ENCODE measurements at places on chromosomes 2 and 18. TPM values are rescaled to one million over a fixed set of nuclear protein-coding genes. Genes with fewer than 3 reads are reported as not detected.

DNA sequence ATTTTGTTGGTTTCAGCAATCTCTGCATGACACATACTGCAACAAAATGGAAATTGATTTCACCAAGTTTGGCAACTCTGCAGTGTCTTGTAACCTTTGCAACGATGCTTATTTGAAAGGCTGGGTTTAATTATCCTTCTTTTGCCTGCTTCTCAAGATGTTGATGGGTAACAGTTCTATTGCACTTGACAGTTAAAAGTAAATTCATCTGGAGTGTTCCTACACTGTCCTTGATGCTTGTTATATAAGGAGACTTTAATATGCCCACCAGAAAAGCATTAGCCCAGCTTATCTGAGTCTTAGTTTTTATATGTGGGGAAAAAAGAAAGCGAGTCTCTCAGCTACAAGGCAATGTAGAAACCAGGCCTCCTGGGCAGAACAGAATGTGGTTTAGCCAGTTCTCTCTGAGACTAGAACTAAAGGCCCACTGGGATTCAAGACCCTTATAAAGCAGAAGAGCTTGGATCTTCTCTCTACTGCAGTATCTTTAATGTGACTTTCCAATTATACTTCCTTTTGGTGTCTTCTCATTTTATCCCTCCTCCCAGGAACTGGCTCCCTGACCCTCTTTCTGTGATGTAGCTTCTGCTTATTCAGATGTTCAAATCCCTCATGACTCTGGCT lies 106.8 kb upstream of the LYPD6 start:
- DNase-seq: no peak

AQP12B gene
- not detected for total RNA-seq

DNPEP gene
- total RNA-seq: 25.8 TPM

DNA sequence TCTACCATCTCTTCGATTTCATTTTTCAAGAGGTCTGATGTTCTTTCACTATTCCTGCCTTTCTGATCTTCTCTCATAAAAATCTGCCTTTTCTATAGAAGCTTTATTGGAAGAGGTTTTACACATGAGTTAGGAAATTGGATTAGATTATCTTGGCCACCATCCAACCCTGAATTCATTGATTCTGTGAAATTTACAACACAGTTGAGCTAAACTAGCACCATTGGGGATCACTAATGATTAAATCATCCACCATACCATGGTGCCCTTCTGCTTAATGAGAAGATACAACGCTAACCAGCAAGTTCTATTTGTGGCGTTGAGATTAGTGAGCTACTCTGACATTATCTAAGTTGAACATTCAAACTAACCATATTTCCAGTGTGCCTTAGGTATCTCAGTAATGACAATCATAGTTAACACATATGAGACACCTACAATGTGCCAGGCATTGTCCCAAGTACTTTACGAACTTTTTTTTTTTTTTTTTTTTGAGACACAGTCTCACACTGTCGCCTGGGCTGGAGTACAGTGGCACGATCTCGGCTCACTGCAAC lies 17.3 kb upstream of the LBH start:
- no peak for DNase-seq

PPP1R1C gene
- 5.4 TPM for total RNA-seq

GRCh38 chr2:48412443-48413250 lies 117.3 kb upstream of the STON1 start:
- no peak for DNase-seq

VWA3B gene
- total RNA-seq: not detected

CXCR2 gene
- total RNA-seq: 1.3 TPM

CTLA4 gene
- total RNA-seq: 0.17 TPM

DNA sequence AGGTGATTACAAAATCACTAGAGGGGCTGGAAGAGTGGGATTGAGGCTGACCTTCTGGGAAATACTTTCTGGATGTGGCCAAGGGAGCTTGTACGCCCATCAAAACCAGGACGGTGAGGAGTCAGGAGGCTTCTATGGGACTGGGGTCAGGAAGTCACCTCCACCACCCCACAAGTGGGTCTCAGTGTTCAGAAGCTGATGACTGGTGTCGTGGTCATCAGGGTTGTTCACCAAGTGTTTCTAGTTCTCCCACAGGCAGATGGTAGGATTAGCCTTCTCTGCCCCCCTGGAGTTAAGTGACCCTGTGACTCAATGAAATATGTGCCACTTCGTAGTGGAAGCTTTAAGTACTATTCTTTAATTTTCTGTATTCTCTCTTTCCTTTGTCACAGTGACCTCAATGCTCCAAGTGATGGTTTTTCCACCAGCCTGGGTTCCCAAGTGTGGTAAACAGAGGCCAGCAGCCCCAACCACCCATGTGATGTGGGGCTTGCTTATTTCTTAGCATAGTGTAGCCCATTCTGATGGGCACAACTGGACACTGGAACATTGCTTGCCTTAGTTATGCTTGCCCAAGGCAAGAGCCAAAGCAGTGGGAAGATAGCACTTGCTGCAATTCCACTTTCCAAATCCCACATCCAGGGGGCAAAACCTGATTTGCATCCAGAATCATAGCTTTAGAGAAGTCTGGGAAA lies 258.8 kb downstream of the CYP26B1 start:
- DNase-seq: no peak

CERKL gene
- not detected for total RNA-seq

DNA sequence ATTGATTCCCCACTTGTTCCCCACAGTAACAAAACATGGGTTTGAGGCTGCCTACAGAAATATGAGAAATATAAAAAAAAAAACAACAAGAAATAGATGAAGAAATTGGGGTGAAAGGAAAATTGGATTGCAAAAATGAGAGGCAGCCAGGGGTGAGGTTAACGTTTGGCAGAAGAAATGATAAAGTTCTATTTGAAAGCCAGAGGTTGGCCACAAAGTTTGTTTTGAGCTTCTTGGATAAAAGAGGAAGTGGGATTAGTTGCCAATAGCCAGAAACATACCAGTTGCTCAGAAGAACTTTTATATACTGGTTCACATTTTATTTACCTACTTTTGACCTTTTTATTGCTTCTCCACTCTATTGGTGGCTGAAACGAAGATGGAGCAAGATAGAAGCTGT lies 67.5 kb downstream of the FASTKD2 start:
- no peak for DNase-seq

All from liver (tissue), 10 donors.